Memory B cell (primary cell): ENCODE measurements at places on chromosomes 12 and 14.

- DNase-seq: no peak
- H3K4me3 ChIP-seq: no peak within 1 kb of the TSS
- no peaks in the 10 kb centered on the region for H3K27me3 ChIP-seq
- no peaks in the 10 kb centered on the region for H3K36me3 ChIP-seq
- H3K27ac ChIP-seq: no peak within 1 kb of the TSS
- H3K4me1 ChIP-seq: no peaks in the 10 kb centered on the region
Observed at GRCh38 chr14:32329146-32329545, at the start of gene AKAP6. TSS of gene AKAP6 (plus strand) at chr14:32329298. CDS start at chr14:32433494, 104,196 bp downstream.

DNA sequence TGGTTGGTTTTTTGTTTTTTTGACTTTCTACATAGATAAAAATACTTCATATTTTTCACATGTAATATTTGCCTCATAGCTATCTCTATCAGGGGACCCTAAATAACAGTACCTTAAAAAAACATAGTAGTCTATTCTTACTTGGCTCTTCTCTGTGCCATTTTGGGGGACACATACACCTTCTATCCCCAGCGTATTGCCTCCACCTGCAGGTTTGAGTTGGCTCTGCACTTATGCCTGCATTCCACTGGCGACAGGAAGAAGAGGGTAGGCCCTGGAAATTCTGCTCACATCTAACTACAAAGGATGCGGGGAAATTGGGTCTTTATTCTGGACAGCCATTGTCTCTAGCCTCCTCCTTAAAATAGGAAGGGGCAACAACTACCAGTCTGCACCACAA lies 13.8 kb upstream of the IFI27L2 start:
- H3K27ac ChIP-seq: no peak overlapping the region
- peaks cover 3% of the 10 kb centered on the region for H3K4me1 ChIP-seq
- DNase-seq: no peak
- H3K36me3 ChIP-seq: no peaks in the 10 kb centered on the region
- H3K27me3 ChIP-seq: peaks cover 4% of the 10 kb centered on the region
- no peak overlapping the region for H3K4me3 ChIP-seq

- H3K27ac ChIP-seq: no peak overlapping the region
- no peaks in the 10 kb centered on the region for H3K4me1 ChIP-seq
- no peak for DNase-seq
- no peak overlapping the region for H3K4me3 ChIP-seq
- no peaks in the 10 kb centered on the region for H3K27me3 ChIP-seq
- no peaks in the 10 kb centered on the region for H3K36me3 ChIP-seq
Observed at GRCh38 chr12:129753586-129753985, 150.2 kb downstream of the TMEM132D start.

DNA sequence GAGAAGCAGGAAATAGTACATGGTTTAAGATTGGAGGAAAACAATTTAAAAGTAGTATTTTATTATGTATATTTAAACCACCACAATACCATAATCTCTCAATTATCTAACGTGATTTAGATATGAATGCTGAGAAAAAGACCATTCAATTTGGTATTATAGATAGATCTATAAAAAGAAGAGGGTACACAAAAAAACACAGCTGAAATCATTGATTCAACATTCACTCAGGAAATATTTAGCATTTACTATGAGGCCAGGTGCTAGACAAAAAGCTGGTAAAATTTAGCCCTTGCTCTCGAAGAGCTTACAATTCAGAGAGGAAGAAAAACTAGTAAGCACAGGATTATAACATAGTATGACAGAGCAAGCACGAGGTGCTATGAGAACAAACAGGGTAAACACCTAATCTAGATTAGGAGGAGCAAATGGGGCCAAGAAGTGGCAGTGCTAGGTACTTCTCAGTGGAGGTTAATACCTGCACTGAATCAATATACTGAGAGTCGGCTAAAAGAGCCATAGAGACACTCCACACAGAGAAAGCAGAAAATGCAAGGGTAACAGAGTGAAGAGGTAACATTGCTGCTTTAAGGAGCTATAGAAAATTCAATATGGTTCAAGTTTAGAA lies 27.6 kb downstream of the TRIP11 start:
- no peak overlapping the region for H3K4me3 ChIP-seq
- no peak for DNase-seq
- no peaks in the 10 kb centered on the region for H3K27me3 ChIP-seq
- peaks cover 51% of the 10 kb centered on the region for H3K36me3 ChIP-seq
- H3K27ac ChIP-seq: no peak overlapping the region
- peaks cover 4% of the 10 kb centered on the region for H3K4me1 ChIP-seq

- no peaks in the 10 kb centered on the region for H3K4me1 ChIP-seq
- no peaks in the 10 kb centered on the region for H3K36me3 ChIP-seq
- no peak for DNase-seq
Observed at GRCh38 chr12:66036317-66036716, 94.2 kb downstream of the LLPH start.

GRCh38 chr12:128789356-128789929 lies 34.3 kb downstream of the SLC15A4 start:
- H3K4me3 ChIP-seq: peak overlapping the region; percentile 56
- peak; percentile 21 for DNase-seq
- H3K36me3 ChIP-seq: peaks cover 13% of the 10 kb centered on the region

DNA sequence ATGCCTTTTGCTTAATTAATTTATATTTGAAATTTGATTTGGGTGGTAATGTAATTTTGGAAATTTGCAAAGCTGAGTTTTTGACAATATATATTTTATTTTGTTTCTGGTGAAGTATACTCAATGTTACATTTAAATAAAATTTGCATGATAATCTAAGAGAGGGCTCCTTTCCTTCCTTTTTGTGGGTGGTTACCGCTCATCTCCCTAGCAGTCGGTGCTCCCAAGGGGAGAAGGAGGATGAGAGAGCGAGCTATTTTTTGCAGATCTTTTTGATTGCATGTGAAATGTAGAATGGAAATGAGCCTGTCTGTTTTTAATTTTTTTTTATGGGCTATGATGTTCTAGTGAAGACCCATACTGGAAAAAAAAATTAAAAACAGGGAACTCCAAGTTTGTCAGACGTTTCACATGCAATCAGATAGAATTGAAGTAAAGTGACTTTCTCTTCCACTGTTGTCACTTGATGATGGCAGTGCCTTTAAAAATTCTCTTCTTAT lies 39.8 kb downstream of the MSRB3 start:
- H3K27me3 ChIP-seq: peaks cover 5% of the 10 kb centered on the region
- H3K27ac ChIP-seq: no peak overlapping the region
- H3K4me3 ChIP-seq: no peak overlapping the region
- no peak for DNase-seq
- H3K36me3 ChIP-seq: no peaks in the 10 kb centered on the region

DNA sequence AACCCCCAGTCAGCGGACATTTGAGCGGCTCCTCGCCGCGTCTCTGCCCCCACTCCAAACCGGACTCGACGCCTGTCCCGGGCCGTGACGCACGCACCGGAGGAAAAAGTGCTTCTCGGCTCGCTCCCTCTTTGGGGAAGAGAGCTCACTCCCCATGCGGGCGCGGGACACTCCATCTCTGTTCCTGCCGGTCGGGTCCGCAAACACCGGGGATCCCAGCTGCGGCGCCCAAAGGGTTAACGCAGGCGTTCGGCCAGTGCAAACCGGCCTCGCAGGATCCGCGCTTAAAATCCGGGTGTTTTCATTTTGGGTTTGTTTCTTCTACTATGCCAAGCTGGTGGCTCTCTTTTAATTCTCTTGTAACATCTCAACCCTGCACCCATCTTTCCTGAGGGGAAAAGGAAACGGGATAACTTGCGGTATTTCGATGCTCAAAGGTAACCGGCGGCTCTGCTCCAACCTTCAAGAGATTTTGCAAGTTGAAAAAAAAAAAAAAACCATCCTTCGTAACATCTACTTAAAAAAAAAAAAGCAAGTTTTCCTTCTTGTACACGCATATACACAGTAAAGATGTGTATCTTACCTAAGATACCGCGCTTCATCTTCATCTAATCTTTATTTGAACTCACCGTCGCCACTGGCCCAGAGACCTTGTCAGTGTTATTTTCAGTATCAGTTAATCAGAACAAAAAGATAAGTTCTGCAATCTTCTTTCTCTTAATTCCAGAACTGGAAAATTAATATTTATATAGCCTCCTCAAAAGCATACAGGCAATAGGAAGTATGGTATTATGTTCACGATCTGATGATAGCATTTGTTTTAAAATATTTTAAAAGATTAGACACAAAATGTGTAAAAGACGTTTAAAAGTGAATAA lies 1.6 kb upstream of the ATP2B1 start:
- peak overlapping the region; percentile 98 for H3K27ac ChIP-seq
- H3K4me3 ChIP-seq: peak overlapping the region; percentile 91
- H3K4me1 ChIP-seq: peaks cover 16% of the 10 kb centered on the region
- H3K36me3 ChIP-seq: peaks cover 15% of the 10 kb centered on the region
- no peak for DNase-seq

DNA sequence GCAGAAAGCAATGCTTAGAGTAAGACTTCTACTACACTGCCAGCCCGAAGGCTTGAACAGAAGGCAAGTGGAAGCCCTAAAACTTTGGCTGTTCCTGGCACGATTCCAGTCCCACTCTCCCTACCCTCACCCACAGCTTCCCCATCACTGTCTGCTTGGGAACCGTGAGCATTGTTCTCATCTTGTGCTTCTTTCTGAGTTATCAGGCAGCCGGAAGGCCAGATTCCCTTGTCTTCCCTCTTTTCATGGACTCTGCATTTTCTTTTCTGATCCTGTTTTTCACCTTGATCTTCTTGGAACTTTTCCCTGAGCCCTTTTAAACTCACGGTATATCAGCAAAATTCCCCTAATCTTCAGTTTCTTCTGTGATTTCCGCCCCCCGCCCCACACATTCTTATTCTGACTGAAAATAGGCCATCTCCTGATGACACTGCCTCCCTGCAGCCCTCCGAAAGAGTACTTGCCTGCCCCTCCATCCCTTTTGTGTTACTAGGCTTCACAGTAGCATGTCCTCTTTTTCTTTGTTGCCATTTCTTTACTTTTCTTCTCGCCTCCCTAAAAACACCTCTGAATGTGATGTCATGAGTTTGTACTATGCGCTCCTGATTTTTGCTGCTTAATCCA lies 29.9 kb downstream of the RCOR1 start:
- peaks cover 46% of the 10 kb centered on the region for H3K4me1 ChIP-seq
- no peak for DNase-seq
- peak overlapping the region; percentile 32 for H3K27ac ChIP-seq

- no peak overlapping the region for H3K4me3 ChIP-seq
- peaks cover 10% of the 10 kb centered on the region for H3K4me1 ChIP-seq
- H3K27me3 ChIP-seq: no peaks in the 10 kb centered on the region
- no peak for DNase-seq
Observed at GRCh38 chr14:100442498-100443490, 119.7 kb downstream of the SLC25A47 start.

DNA sequence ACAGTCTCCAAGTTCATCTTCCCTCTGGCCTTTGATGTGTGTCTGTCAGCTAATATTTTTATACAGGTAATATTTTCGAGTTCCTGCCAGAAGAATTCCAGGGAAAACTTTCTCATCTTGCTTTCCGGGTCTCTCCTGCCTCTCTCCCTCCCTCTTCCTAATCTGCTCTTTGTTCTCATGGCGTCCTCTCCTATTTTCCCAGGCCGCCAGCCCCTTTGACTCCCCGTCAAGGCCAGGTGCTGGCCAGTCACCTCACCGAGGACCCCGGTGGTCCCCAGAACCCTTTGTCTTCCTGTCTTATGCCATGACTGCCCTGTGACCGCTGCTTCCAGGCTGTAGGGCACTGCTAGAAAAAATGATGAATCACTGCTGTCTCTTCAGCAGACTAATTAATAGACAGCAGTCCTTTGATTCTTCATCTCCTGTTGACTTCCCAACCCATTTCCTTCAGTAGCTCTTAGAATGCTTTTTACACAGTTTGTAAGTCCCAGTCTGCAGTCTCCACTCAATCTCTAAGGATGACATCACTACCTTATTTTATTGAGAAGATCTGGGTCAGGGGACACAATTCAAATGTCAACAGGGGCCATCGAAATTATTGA lies 40.7 kb downstream of the PPFIBP1 start:
- peaks cover 10% of the 10 kb centered on the region for H3K27me3 ChIP-seq
- no peaks in the 10 kb centered on the region for H3K36me3 ChIP-seq
- no peak overlapping the region for H3K4me3 ChIP-seq
- no peaks in the 10 kb centered on the region for H3K4me1 ChIP-seq

- H3K27me3 ChIP-seq: no peaks in the 10 kb centered on the region
- H3K4me1 ChIP-seq: peaks cover 34% of the 10 kb centered on the region
- H3K27ac ChIP-seq: peak overlapping the region; percentile 88
- peaks cover 23% of the 10 kb centered on the region for H3K36me3 ChIP-seq
- DNase-seq: no peak
- peak overlapping the region; percentile 92 for H3K4me3 ChIP-seq
Observed at GRCh38 chr12:53380794-53381730, 1.1 kb downstream of the SP1 start.

DNA sequence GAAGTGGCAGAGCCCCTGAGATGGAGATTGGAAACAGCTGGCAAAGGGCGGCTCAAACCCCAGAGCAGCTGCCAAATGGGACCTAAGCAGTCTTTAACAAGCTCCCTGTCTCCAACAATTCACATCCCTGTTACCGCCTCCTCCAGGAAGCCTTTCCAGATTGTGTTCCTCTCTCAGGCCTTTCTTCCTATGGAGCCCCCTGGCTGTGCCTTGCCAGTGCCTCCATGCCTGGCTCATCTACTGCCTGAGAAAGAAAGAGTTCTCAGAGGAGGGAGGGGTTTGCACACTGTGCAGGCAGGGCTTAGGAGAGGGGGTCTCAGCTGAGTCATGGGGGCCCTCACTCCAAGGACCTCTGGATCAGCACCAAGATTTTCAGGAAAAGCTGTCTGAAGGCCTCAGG lies 8.8 kb upstream of the KRT74 start:
- H3K4me3 ChIP-seq: no peak overlapping the region
- no peak overlapping the region for H3K27ac ChIP-seq
- no peaks in the 10 kb centered on the region for H3K36me3 ChIP-seq
- H3K27me3 ChIP-seq: peaks cover 7% of the 10 kb centered on the region
- no peaks in the 10 kb centered on the region for H3K4me1 ChIP-seq
- no peak for DNase-seq

- DNase-seq: no peak
- peaks cover 5% of the 10 kb centered on the region for H3K27me3 ChIP-seq
- peak overlapping the region; percentile 59 for H3K27ac ChIP-seq
- H3K4me3 ChIP-seq: no peak overlapping the region
- H3K36me3 ChIP-seq: no peaks in the 10 kb centered on the region
- H3K4me1 ChIP-seq: peaks cover 60% of the 10 kb centered on the region
Observed at GRCh38 chr14:22474730-22475351, 114.2 kb downstream of the DAD1 start.

- H3K27me3 ChIP-seq: no peaks in the 10 kb centered on the region
- peaks cover 25% of the 10 kb centered on the region for H3K4me1 ChIP-seq
- no peak for DNase-seq
Observed at GRCh38 chr12:47825173-47825639, 5.5 kb upstream of the HDAC7 start.
